ENCODE measurements at places on chromosomes 16 and 17.

GRCh38 chr17:83090444-83091256 lies 11.2 kb downstream of the METRNL start:
- no peak for DNase-seq

GRCh38 chr17:50534222-50534978 lies 1.9 kb downstream of the EPN3 start:
- peak; percentile 59 for DNase-seq

- DNase-seq, result no peak
These were observed 5.3 kb downstream of the TRPV1 start for GRCh38 chr17:3603870-3604259.

DNA sequence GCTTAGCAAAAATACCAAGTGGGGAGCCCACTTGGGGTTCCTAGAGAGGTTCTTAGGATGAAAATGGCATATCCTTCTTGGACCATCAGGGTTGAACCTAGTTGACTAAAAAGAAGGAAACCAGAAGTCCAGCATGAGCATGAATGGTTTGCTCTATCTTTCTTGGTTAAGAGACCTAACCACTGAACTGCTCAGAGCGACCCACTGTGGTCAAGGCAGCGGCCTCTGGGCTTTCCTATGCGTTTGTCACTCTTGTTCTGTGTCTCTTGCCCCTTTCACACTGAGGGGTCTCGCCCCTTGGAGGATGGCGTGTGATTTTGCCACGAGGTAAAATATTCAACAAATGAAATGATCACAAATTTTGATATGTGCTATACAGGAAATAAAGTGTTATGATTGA lies 526 bp upstream of the BORCS6 start:
- no peak for DNase-seq

GRCh38 chr17:65559461-65559803 lies 2.0 kb downstream of the AXIN2 start:
- no peak for DNase-seq

DNA sequence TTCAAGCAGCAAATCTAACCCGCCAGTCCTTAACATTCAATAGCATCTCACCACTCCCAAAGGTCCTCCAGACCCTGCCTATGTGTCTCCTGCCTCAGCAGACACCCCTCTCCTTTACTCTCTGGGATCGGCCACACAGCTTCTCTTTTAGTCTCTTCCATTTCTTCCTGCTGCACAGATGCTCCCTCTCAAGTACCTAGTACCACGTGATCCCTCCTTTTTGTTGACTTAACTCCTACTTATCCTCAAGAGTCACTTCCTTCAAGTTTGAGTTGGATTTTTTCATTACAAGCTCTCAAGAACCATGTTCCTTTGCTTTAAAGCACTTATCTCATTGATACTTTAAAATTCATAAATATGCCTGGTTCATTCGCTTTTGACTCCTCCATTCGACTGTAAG lies 24.9 kb downstream of the AMFR start:
- no peak for DNase-seq

DNA sequence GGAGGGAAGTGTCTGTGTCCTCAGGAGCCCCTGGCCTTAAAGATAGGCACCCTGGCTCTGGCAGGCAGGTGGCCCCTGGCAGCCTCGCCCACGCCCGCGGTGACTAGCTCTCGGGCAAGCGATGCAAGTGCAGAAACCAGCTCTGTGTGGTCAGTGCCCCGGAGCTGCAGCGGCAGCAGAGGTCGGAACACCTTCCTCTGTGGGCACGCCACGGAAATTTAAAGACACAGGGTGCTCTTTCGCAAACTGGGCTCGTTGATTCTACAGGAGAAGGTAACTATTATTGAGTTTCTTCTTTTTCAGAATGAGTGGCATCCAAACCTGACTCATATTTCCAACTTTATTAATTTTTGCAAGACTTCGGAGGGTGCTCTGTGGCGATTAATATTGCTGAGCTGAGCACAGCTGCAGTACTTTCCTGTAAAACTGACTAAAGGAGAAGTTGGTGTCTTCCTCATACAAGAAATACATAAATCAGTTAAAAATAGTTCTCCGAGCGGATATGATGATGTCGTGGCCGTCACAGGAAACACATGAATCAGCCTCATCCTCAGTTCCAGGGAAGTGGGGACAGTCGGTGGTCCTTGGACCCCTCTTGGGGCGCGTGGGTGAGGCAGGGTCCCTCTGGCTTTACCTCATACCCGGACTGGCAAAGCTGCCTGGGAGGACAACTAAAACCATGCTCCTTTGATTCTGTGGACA lies 120.2 kb downstream of the METRNL start:
- DNase-seq, result peak; percentile 83

DNA sequence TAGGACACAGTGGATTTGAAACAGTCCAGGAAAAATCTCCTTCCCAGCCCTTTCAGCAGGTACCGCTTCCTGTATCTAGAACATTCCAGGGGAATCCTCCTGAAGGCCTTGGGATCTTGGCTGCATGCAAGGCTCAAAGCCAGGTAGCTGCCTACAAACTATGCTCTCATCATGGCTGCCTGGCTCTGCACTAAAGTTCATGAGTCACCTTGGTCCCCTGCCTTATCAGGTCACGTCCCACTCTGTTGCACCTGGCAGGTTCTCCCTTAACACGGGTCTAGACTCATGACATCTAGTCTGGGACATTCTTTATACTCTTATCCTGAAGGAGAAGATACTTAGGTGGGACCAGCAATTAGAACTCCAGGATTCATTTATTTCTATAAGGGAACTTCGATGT lies 15.8 kb downstream of the FA2H start:
- DNase-seq, result no peak

Data from activated CD4-positive, alpha-beta T cell treated with anti-CD3 and anti-CD28 coated beads for 48 hours (primary cell).